Vagina (tissue), 2 donors: ENCODE measurements at places on chromosomes 1 and 21.

DNA sequence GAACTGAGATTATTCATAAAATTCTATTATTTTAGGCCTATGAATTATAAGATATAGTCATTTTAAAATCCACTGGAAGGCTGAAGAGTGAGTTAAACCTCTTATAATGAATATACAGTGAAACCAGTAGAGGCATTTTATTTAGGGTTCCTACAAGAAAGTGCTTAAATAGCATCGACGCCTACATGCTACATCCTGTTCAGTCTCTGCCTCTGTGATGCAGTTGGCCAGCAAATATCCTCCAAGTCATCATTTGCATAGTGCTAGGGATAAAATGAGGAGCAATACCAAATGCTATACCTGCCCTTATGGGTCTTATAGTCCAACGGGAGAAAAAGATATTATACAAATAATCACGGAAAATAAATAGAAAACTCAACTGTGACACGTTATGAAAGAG, 59.6 kb downstream of the EDEM3 start:
- H3K27me3 ChIP-seq: no peaks in the 10 kb centered on the region
- peaks cover 22% of the 10 kb centered on the region for H3K36me3 ChIP-seq
- H3K4me3 ChIP-seq: no peak overlapping the region
- DNase-seq: no peak
- no peaks in the 10 kb centered on the region for H3K4me1 ChIP-seq

- peak overlapping the region; percentile 47 for H3K27ac ChIP-seq
- no peaks in the 10 kb centered on the region for H3K27me3 ChIP-seq
- DNase-seq: no peak
- H3K36me3 ChIP-seq: no peaks in the 10 kb centered on the region
- H3K4me3 ChIP-seq: no peak overlapping the region
Measured at GRCh38 chr1:29708381-29708780, 472.1 kb downstream of the PTPRU start.

DNA sequence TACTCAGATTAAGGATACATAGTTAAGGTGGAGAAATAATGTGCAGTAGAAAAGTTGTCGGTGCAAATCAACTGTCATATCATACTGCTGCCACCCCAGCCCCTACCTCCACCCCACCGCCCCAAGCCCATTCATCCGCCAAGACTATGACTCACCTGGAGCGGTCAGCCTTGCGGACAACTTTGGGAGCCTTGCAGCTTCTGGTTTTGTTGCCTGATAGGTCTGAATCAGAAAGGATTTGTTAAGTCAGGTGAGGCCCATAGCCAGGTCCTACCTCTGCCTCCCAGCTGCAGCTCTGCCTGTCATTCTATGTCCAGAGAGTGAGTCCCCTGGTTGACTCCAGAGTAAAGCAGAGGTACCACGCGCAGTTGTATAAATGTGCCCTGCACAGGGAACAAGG, 12.6 kb downstream of the C1orf162 start:
- H3K4me1 ChIP-seq: no peaks in the 10 kb centered on the region
- H3K36me3 ChIP-seq: no peaks in the 10 kb centered on the region
- H3K27me3 ChIP-seq: no peaks in the 10 kb centered on the region

- H3K4me1 ChIP-seq: peaks cover 37% of the 10 kb centered on the region
- H3K27ac ChIP-seq: peak within 1 kb of the TSS; percentile 75
- peak within 1 kb of the TSS; percentile 99 for H3K4me3 ChIP-seq
- no peaks in the 10 kb centered on the region for H3K36me3 ChIP-seq
Measured at GRCh38 chr1:244050835-244051444, at the start of gene ZBTB18. TSS of gene ZBTB18 (plus strand) at chr1:244051283. CDS start at chr1:244051432, 149 bp downstream.

DNA sequence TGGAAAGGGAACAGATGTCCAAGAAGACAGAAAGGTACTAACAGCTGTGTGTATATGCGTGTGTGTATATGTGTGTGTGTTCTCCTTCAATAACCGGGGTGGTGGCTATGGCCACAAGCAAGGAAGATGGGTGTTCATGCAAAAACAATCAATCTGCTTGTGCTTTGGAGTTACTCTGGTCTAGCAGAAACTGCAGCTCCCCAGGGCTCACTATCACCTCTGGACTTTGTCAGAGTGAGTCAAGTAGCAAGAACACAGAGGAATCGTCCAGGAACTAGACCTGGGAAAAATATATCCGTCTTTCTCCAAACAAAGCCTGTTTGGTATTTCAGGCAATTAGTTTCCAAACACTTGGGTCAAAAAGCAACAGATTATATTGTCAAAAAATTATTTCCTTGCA, 68.6 kb downstream of the GNG12 start:
- no peak for DNase-seq
- H3K27me3 ChIP-seq: no peaks in the 10 kb centered on the region
- no peaks in the 10 kb centered on the region for H3K36me3 ChIP-seq

DNA sequence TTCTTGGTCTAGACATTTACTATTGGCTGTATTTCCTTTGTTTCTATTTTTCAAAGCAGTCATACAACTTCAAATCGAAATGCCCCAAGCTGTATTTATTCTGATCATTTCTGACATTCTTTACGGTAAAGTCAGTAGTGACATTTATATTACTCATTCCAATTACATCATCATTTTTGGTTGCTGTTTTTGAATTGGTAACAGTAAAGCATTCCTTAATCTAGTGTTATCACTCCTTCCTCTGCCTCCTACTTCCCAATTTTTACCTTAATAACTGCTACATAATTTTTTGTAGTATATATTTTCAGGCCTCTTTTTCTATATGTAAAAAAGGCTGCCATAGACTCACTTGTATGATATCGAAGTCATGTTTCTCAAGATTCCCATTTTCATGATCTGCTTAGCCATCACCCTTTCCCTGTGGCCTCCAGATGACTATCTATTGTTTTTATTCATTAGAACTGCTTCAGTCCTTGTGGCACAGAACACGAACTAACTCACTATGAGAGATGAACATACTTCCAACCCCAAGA, 167.2 kb downstream of the RUNX1 start:
- H3K27ac ChIP-seq: peak overlapping the region; percentile 90
- DNase-seq: peak; percentile 13
- peaks cover 16% of the 10 kb centered on the region for H3K36me3 ChIP-seq
- no peaks in the 10 kb centered on the region for H3K27me3 ChIP-seq

DNA sequence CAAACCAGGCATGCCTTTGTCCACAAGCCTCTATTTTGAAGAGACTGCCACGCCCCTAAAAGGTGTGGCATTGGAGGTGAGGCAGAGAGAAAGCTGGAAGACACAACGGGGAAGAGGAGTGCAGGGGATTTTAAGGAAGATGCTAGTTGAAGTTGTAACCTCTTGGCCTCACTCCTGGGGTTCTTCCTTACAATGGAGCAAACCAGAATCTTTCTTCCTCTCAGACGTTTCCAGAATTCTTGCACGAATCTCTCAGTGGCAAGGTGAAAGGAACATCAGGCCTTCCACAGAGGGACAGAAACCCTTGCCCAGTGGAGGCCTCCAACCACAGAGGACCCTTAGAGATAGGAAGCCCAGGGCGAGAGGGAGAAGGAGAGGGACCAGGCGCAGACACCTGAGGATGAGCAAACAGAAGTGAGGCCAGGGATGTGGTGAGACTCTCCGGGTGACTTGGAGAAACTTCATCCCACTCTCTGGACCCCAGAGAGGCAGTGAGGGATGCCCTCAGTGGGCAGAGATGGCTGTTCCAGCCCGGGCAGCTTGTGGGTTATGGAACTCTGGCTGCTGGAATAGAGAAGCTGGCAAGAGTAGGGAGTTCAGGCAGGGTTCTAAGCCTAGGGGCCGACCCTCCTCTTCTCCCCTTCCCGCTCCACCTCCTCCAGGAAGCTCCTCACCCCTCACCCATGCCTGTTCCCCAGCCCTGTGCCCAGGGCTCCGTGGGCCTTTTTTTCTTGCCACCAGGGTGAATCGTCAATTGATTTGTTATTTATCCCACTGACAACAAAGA, 136.8 kb upstream of the RUNX3 start:
- no peak overlapping the region for H3K4me3 ChIP-seq
- H3K27me3 ChIP-seq: no peaks in the 10 kb centered on the region
- H3K4me1 ChIP-seq: no peaks in the 10 kb centered on the region
- DNase-seq: no peak
- no peaks in the 10 kb centered on the region for H3K36me3 ChIP-seq
